ENCODE measurements at places on chromosomes 5 and 9.

GRCh38 chr9:137167747-137168572 lies 1.9 kb downstream of the LRRC26 start:
- DNase-seq: no peak

DNA sequence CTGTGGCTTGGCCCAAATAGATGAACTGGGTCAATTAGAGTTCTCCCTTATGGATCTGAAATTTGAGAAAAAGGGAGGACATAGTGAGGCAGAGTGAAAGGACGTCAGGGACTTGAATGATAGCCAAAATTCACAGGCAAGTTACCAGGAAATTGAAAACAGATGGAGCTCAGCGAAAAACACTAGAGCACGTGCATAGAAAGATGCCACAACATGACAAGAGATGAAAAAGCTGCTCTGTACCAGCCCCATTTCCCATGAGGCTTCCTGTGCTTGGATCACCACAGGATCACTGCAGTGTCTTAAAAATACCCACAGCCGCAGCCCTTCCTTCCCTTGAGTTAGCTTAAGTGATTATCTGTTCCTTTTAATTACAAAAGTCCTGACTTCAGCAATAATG lies 39.0 kb upstream of the HOMER1 start:
- no peak for DNase-seq

DNA sequence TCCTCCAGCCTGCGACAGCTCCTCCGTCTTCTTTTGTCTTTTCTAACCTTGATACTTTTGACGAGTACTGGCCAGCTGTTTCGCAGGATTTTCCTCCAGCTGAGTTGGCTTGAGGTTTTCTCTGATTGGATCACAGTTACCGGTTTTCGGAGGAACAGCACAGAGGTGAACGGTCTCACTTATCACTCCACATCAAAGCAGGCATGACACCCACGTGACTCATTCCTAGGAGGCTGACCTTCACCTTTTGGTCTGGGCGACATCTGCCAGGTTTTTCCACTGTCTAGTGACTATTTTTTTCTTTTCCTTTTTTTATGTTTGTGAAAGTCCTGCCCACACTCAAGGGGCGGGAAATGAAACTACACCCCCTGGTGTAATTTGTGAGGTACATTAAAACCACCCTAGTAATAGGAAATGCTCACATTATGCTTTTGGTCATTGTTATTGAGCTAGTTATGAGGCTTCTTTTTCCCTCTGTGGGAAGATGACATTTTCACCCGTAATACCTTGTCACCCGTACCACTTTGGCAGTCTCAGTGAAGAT lies 319.2 kb downstream of the GADD45G start:
- peak; percentile 13 for DNase-seq

DNA sequence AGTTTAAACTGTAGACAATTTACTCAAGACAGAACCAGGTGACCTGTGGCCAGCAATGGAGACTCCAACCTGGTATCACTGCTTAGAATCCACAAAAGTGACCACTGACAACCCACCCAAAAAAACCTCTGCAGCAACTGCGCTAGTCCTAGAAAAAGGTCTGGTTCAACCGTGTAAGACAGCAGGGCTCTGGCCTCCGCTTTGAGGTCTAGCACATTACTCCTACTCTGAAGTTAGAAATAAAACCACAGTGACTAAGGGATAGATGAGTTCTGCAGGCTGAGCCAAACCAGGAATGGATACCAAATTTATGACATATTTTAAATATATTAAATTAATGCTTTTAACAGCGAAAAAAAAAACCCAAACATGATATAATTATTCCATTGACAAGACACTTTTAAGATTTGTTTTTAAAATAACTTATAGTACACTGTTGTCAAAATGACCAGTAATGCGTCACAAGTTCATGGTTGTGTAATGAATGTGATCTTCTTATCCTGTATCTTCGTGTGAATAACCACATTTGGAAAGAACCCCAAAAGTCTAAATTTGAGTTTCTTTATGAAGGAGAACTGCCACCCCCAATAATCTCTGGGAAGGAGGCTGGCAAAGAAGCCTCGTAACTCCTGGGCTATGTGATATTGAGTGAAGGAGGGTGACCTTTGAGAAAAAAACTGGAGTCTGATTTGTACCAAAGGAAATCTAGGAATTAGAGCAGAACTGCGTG lies 101.9 kb upstream of the SLC44A1 start:
- no peak for DNase-seq

- peak; percentile 58 for DNase-seq
Measured at GRCh38 chr5:96344678-96345577, 88.1 kb downstream of the PCSK1 start.

- no peak for DNase-seq
Measured at GRCh38 chr5:61002611-61003355, 57.8 kb downstream of the NDUFAF2 start.

GRCh38 chr9:36868586-36869282 lies 165.3 kb downstream of the PAX5 start:
- no peak for DNase-seq

DNA sequence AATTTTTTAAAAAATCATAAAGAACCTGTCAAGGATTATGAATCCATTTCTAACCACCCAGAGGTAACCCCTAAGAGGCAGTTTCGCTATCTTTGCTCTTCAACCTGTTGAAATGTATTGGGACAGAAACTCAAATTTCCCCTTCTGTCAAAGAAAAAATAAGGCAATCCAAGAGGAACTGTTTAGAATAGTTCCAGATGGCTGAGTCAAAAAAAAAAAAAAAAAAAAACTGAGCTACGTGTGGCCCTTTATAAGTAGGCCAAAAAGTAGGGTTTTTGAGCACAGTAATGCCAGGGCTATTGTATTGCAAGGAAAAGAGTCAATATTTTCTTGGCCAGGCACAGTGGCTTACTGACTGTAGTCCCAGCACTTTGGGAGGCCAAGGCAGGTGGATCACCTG lies 94.9 kb downstream of the RAD23B start:
- DNase-seq: no peak

GRCh38 chr5:64074533-64074932 lies 91.1 kb upstream of the RNF180 start:
- DNase-seq: no peak

DNA sequence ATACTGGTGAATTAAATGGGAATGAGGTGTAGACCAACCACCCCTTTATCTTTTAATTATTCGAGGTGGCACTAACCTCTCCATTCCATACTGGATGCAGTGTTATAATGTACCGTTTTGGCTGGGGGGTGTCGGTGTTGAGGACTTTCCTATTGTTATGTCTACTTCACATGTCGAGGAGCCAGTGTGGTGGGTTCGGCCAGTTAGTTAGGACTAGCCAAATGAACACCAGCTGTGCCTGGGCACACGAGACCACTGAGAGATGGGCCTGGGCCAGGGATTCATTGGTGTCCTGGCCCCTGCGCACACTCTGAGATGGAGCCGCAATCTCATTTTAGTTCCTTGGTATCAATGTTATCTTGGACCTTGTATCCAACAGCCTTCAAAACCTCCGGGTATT lies 186.2 kb downstream of the CACNA1B start:
- DNase-seq: no peak

All from CD4-positive, alpha-beta T cell treated with Interleukin-15 for 4 hours (primary cell).